Activated CD8-positive, alpha-beta T cell treated with anti-CD3 and anti-CD28 coated beads for 36 hours (primary cell): ENCODE measurements at places on chromosomes 3 and 15. TPM values are rescaled to one million over a fixed set of nuclear protein-coding genes. Genes with fewer than 3 reads are reported as not detected.
A peak's percentile ranks its signal among the peaks of the same experiment; 100 is the strongest.

GPR27 gene
- total RNA-seq: 0.40 TPM

NEK10 gene
- 0.58 TPM for total RNA-seq

DNA sequence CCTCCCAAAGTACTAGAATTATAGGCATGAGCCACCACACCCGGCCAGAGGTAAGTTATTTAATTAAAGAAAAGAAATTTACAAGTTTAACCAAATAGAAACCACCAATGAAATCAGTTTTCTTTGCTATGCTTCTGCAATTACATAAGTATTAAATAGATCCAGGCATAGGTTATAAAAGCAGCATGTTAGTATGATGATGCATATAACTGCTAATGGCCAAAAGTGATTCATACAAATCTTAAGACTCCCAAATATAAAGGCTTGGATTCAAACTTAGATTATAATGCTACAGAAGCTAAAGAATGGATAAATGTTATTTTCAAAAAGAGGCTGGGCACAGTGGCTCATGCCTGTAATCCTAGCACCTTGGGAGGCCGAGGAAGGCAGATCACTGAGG lies 32.8 kb upstream of the HDC start:
- no peak overlapping the region for H3K4me3 ChIP-seq
- peaks cover 32% of the 10 kb centered on the region for H3K36me3 ChIP-seq
- H3K27ac ChIP-seq: no peak overlapping the region
- H3K4me1 ChIP-seq: no peaks in the 10 kb centered on the region
- no peak for DNase-seq

GRCh38 chr3:158925828-158926494 lies 124.1 kb downstream of the MFSD1 start:
- no peaks in the 10 kb centered on the region for H3K36me3 ChIP-seq
- H3K4me3 ChIP-seq: no peak overlapping the region
- H3K27me3 ChIP-seq: peaks cover 2% of the 10 kb centered on the region
- DNase-seq: no peak
- H3K4me1 ChIP-seq: no peaks in the 10 kb centered on the region
- no peak overlapping the region for H3K27ac ChIP-seq

GRCh38 chr3:79651536-79652065 lies 116.2 kb downstream of the ROBO1 start:
- H3K27me3 ChIP-seq: no peaks in the 10 kb centered on the region
- no peak overlapping the region for H3K4me3 ChIP-seq
- H3K4me1 ChIP-seq: no peaks in the 10 kb centered on the region
- DNase-seq: no peak
- H3K27ac ChIP-seq: no peak overlapping the region

DNA sequence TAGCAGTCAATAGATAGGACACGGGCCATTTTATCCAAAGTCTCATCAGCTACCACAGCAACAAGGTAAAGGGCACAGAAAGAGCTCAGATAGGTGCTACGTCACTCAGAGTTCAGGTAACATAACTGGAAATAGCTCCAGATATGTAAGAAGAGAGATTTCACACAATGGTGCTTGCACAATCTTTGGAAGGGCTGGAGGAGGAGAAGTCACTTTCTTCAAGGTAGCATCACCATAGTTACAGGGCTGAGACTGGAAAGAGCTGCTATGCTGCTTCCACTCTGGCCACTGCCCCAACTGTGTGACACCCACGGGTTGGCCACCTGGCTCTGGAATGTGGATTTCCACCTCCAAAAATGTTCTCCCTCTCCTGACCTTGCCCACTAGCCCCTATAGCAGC lies 448.8 kb upstream of the THBS1 start:
- H3K36me3 ChIP-seq: no peaks in the 10 kb centered on the region
- H3K27me3 ChIP-seq: peaks cover 16% of the 10 kb centered on the region
- peaks cover 11% of the 10 kb centered on the region for H3K4me1 ChIP-seq
- H3K4me3 ChIP-seq: no peak overlapping the region
- no peak for DNase-seq

DNA sequence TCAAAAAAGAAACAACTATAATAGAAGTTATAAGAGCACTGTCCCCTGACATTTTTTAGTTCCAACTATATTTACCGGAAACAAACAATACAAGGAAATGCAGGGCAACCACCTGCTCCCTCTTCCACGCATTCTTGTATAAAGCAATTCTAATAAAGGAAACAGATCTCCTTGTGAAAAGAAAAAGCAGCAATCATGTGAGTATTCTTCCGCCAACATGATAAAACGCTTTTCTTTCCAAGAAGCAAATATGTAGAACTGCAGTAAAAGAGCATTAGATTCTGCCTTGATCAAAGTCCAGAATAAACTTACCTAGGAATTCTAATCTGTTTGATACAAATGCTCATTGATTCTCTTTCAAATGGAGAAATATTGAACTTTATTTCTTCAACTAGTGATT lies 230.3 kb downstream of the CNTN3 start:
- no peak overlapping the region for H3K4me3 ChIP-seq
- H3K4me1 ChIP-seq: no peaks in the 10 kb centered on the region
- H3K27ac ChIP-seq: no peak overlapping the region
- H3K36me3 ChIP-seq: no peaks in the 10 kb centered on the region
- H3K27me3 ChIP-seq: no peaks in the 10 kb centered on the region
- no peak for DNase-seq

GRCh38 chr3:179037351-179037750 lies 34.3 kb downstream of the ZMAT3 start:
- H3K4me3 ChIP-seq: peak overlapping the region; percentile 52
- H3K27me3 ChIP-seq: no peaks in the 10 kb centered on the region
- peaks cover 29% of the 10 kb centered on the region for H3K36me3 ChIP-seq

GRCh38 chr3:155391551-155391958 lies 98.1 kb upstream of the STRIT1 start:
- H3K4me1 ChIP-seq: no peaks in the 10 kb centered on the region
- H3K4me3 ChIP-seq: no peak overlapping the region
- no peak for DNase-seq

- no peak overlapping the region for H3K27ac ChIP-seq
- peaks cover 4% of the 10 kb centered on the region for H3K27me3 ChIP-seq
- no peaks in the 10 kb centered on the region for H3K36me3 ChIP-seq
- no peak overlapping the region for H3K4me3 ChIP-seq
- no peak for DNase-seq
- no peaks in the 10 kb centered on the region for H3K4me1 ChIP-seq
Observed at GRCh38 chr3:3227640-3228039, 48.1 kb upstream of the CRBN start.

- H3K27ac ChIP-seq: no peak overlapping the region
- H3K36me3 ChIP-seq: peaks cover 7% of the 10 kb centered on the region
- H3K4me1 ChIP-seq: no peaks in the 10 kb centered on the region
- no peak overlapping the region for H3K4me3 ChIP-seq
- no peak for DNase-seq
Observed at GRCh38 chr3:17399586-17399985, 342.8 kb downstream of the TBC1D5 start.
